Caki2 (cell line): ENCODE measurements at places on chromosomes 1 and 21.

DNA sequence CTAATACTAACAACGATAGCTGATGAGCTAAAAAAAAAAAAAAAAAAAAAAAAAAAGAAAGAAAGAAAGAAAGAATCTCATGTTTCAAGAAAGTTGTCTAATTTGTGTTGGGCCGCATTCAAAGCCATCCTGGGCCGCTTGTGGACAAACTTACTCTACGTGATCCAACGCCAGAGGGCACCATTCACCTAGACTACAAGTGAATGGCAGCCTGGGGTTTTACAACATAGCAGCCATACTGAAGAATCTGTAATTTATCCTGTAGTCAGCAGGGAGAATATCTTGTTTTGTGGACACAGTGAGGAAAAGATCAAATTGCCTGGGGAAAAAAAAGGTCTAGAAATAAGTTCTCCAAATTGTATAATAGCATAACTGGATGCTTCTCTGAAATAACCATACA lies 47.0 kb downstream of the CYP2J2 start:
- no peak for DNase-seq

DNA sequence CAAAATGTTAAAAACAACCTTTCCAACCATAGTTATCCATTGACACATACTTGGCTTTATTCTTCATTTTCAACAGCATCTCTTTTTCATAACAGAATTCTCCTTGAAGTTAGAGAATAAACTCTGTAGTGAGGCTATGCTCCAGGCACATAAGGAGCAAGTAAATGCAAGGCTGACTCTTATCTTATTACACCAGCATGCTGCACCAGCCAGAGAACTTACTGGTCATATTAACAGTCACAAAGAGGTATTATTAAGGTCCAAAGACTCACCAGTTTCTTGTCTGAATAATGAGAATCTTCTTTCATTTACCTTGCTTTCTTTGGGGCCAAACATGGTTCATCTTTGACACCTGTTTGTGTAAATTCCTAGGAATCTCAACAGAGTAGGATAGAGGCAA lies 71.3 kb upstream of the IVNS1ABP start:
- DNase-seq, result no peak

DNA sequence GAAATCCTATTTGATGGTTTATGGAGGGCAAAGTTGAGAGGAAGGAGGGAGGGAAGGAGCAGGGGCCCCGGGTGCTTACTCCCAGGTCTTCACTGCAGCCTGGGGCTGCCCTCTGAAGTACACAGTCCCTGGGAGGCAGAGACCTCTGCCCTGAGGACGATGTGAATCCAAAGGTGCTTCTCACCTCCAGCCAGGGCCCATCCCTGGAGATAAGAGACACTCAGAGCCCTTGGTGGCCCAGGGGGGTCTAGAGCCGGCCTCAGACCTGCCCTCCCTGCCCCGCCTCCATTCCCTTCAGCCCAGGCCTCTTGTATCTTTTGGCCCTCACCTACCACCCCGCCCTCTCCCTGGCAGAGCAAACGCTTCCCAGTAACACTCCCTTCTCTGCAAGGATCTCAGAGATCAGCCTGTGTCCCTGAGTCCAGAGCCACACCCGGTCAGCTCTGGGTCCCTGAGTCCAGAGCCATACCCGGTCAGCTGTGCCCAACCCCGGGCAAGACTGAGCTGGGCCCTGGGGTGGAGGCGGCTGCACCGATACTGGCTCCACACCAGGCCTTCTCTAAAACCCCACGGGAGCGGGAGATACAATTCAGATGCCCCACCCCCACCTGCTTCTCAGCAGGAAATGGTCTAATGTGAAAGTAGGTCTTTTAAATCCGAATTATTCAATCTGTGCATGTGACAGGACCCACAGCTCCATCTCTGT lies 3.6 kb upstream of the GNB1 start:
- no peak for DNase-seq

DNA sequence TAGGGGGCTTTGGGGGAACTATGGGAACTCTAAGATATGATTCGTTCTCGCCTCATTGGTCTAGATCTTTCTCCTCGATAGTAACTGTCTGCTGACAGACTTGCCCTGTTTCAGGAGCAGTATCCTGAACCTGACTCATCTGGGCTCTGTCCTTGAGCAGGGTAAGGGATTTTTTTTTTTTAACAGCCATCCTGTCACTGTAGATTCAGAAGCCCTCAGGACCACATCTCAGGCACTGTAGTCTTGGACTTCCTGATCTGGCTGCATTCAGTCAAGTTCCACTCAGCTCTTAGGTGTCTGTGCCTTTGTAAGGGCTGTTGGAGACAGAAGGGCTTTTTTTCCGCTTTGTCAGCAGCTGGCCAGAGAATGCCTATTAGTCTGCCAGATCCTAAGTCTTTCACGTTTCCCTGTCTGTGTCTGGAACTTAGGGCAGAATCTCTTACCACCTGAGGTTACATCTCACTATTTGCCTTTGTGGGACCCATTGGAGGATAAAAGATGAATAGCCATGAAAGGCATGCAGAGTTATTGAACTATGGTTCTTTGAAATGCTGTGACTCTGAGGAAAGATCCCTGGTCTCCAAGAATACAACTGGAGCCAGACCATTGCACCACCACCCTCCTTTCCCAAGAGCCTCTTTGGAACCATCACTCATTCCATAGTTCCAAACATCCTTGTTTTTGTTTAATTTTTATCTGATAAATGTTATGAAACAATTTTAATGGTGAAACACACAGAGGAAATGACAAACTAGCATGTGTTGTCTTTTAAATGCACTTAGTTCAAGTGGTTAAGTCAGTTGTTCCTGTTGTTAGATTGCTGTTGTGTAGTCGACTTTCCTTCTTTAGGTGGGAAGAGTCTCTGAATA lies 49.7 kb upstream of the MACF1 start:
- no peak for DNase-seq

DNA sequence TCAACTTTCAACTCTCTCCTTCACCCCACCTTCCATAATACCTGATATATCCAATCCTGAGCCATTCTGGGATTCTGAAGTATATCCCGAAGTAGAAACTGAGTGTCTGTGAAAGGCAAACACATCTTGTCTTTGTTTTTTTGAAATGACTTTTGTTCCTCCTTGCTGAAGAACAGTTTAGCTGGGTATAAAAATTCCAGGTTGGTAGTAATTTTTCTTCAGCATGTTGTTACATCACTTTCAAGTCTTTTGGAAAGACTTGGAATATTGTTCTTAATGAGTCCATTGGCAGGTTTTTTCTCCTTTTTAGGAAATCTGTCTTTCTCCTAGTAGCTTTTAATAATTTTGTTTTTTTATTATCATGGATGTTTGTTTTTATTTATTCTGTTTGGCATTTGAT lies 32.7 kb downstream of the CRYAA start:
- DNase-seq, result no peak

DNA sequence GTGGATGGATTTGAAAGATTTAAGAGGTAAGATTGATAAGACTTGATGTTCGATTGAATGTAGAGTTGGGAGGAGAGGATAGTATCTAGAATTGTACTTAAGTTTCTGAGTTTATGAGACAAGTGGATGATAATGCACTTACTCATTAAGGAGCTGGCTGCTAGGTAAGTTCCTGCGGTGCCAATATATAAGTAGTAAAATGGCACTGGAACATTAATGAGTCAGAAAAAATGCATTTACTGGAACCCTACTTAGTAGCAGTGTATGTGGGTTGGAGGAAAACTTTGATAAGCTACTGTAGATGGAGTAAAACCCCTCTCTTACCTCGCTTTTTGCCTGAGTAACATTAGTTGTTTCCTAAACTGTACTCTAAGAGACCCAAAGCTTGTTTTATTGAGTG lies 68.2 kb downstream of the ZFYVE9 start:
- DNase-seq, result no peak

GRCh38 chr1:12171206-12172041 lies 4.6 kb downstream of the TNFRSF1B start:
- DNase-seq, result no peak

GRCh38 chr21:34649400-34649799 lies 19.4 kb upstream of the CLIC6 start:
- DNase-seq, result no peak

GRCh38 chr1:55530749-55531478 lies 315.8 kb upstream of the USP24 start:
- DNase-seq, result no peak

DNA sequence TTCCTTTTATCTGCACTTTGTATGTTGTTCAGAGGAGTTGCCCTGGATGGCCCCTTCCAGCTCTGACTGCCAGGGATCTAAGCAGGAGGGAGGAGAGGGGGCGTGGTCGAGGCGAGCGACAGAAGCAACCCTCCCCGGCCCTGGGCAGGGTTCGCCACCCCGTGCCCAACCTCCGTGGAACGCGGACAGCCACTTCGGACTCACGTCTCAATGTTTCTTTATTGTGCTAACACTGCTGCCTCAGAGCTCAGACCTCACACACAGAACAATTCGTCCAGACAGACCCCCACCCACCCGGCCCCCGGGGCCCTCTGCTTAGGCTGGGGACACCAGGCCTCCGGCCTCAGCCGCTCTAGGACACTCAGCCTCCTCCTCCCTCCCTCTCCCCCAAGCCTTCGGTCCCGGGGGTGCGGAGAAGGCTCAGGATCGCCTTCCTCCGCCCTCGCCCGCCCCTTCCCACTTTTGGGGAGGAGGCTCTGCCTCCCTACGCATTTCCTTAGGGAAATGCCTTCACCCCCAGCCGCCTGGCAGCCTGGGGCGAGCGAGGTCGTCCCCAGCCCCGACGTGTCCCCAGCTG lies 8.3 kb downstream of the VSIG8 start:
- peak; percentile 80 for DNase-seq

DNA sequence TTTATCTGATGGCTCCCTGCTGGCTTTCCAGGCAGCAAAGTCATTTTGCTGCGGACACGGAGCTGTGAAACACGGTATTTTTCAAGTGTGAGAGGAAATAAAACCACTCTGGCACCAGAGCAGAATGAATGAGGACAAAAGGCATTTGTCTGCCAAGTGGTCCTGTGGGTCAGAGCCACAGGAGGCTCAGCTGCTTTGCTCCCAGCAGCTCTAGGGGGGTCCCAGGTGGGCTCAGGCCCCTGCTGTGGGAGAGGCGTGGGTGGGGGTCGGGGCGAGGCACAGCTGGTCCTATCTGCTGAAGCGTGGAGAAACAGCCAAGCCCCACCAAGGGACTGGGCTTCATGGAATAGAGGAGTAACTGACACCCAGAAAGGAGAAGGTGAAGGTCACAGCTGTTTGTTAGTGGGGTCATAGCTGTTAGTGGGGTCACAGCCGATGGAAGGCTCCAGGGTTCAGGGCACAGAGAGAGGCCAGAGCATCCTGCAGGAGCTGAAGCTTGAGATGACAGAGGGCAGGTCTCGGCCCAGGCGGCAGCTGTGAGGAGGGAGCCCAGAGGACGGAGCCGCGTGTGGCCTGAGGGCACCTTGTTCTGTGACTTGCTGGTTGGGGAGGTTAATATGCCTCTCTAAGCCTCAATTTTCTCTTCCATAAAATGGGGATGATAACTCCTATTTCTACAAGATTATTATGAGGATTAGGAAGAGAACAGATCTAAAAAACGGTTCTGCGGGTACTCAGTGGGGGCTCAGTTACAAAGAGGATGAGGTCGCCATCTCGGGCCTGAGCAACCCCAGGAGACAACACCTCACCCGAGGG lies 7.1 kb downstream of the KIF17 start:
- no peak for DNase-seq

DNA sequence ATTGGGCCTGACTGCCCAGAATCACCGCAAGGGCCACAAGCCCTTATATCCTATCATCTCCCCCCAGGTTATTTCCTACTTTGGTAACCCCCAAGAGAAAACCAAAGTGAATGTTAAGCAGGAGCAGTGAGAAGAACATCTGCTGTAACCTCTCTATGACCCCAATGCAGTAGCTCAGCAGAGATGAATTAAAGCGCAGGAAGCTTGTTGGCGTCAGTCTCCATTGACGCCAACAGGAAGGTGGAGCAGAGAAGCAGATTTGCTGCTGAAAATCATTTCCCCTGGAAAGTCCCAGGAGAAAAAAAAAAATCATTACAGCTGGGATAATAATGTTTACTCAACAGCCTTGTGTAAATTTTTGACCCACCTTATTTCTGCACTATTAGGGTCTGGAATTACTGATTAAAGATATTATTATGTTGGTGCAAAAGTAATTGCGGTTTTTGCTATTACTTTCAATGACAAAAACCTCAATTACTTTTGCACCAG lies 33.2 kb upstream of the FAM163A start:
- no peak for DNase-seq

DNA sequence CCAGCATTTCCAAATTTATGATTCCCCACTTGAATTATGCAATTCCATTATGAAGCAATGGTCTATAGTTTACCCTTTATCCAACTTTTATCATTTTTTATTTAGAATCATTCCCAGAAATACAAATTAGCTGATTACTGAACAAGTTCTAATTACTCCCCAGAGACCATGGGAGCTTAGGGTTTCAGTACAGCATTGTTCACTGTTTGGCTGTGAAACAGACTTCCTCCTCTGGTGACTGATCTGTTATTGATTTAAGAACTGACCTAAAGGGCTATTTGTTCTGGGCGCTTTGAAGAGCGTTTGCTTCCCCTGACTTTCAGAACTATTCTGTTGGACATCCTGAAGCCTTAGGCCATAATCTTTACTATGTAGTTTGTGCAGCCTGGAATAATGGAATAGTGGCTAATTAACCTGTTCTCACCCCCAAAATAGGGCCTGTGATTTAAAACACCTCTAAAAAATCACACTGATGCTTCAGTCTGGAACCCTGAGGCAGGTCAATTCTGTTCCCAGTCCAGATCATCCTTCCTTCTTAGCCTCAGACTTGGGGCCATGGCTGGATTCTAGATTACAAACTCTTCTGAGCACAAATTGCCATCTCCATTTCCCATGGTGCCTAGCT lies 58.7 kb downstream of the ALG14 start:
- DNase-seq, result no peak

GRCh38 chr1:117093091-117093534 lies 28.4 kb downstream of the TRIM45 start:
- peak; percentile 76 for DNase-seq

DNA sequence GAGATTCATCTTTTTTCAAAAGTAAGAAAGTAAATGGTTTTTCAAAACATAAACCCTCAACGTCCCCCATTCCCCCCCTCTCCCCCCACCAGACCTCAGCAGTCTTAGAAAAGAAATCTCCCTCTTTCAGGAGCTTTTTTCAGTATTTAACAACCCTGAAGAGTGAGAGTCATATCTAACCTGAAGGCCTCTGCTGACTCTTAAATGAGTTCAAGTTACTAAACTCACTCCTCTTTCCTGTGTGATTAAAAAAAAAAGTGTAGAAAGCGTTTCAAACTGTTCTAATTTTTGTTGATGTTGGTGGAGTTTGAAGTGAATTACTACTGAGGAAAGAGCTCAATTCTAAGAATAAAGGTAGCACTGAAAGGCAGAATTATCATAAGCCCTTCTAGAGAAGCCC lies 93.7 kb downstream of the VAV3 start:
- DNase-seq, result no peak

DNA sequence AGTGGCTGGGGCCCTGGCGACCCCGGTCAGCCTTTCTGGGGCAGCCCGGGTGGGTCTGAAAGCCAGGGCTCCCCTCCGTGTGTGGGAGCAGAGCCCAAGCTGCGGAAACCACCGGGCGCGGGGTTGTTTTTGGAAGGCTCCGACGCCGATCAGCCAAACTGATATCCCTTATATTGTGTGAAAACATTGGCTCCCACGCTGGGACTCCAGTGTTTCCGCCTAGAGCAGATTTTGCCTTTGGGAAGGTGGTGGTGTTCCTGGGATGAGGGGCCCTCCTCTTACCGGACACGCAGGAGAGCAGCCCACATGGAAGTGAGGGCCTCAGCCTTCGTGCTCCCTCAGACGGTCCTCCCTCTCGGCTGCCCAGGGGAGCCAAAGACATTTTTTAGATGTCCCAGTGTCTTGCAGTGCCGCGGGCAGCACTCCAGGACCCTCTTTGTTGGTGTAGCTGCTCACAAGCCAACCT lies 54.3 kb downstream of the NGF start:
- DNase-seq, result no peak

GRCh38 chr1:170407581-170407980 lies 124.4 kb upstream of the GORAB start:
- DNase-seq, result no peak

GRCh38 chr1:83012950-83013349 lies 986.0 kb downstream of the TTLL7 start:
- DNase-seq, result no peak
